ENCODE measurements at places on chromosomes 1 and 21.

- DNase-seq = no peak
Measured at GRCh38 chr1:7608628-7609305, 162.3 kb upstream of the VAMP3 start.

DNA sequence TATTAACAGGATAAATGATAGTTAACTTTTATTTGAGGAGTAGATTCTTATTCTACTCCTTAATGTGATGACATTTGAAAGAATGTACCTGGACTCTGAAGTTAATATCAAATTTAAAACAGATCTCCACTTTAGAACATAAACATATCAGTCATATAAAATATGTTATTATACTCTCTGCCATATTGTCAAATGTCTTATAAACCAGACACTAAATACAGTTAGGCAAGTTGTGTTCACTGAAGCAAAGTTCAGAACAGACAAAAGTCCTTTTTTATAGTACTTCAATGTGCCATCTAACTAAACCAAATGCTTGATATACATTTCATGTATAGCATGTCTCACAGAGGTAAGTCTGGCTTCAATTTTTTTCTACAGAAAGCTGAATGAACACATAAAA, 285.2 kb downstream of the AKT3 start:
- no peak for DNase-seq

GRCh38 chr1:88394958-88395357, 289.1 kb upstream of the PKN2 start:
- no peak for DNase-seq

GRCh38 chr1:62175568-62176179, 19.0 kb upstream of the L1TD1 start:
- peak; percentile 0 for DNase-seq

DNA sequence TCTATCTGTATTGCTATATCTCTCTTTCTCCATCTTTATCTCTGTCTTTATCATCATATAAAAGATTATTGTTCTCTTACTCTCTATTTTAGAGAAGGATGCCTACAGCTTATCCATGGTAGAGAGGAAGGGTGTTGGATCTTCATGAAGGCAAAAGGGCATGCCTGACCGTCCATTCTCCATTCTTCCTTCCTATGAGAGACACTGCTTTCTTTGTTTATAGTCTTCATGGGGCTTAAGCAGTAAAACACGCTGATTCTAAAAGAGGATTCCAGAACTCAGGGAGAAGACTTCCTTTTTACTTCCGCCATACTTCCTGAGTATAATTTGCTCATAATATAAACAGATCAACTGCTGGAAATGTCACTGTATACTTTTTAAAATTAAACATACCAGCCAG, 44.0 kb downstream of the PDE4B start:
- DNase-seq = no peak

GRCh38 chr1:51341876-51342496, 11.6 kb upstream of the TTC39A start:
- DNase-seq = no peak

- no peak for DNase-seq
Measured at GRCh38 chr1:66831529-66832239, 30.6 kb upstream of the INSL5 start.

- no peak for DNase-seq
Measured at GRCh38 chr1:42745851-42746250, 5.8 kb upstream of the CLDN19 start.
